ENCODE measurements at places on chromosomes 5 and 9.
A peak's percentile ranks its signal among the peaks of the same experiment; 100 is the strongest.

DNA sequence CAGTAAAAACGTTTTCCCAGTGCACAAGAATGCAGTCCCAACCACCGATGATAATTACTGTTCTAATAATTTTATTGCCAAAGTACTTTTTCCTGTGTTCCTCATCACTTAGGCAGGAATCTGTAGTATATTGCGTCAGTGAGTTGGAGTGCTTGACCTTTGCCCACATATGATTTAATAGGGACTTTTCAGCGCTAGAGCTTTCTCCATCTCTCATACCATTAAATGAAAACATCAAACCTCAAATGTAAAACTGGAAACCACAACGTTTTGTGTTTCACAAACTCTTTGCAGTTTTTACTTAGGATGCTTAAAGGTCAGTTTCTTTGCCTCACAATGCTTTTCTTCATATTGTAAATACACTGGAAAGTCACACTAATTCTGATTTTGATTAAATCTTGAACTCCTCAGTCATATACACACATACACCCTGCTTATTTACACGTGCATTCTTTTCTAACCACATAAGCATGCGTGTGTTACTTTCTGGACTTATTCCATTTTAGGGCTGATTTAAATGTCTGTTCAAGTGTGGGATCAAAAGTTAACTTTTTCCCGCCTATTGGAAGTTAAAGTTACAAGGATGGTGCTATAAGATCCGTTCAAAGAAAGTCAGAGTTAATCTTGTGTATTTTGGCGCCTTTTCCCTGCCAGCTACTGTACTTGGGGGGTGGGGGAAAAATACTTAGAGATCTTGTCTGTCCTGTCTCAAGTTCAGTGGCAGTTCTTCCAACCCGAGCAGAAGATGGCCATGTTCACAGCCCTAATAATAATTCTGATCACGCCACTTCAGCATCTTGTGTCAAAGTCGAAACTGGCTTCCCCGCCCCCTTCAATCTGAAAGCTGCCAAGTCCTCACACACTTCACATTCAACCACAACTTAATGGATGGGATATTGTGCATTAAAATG, 6.6 kb upstream of the NFIB start:
- no peak for DNase-seq

GRCh38 chr5:153756540-153756939, 266.1 kb downstream of the GRIA1 start:
- DNase-seq = no peak

- no peak for DNase-seq
These were observed 22.2 kb downstream of the CACNA1B start for GRCh38 chr9:137899551-137900360.

DNA sequence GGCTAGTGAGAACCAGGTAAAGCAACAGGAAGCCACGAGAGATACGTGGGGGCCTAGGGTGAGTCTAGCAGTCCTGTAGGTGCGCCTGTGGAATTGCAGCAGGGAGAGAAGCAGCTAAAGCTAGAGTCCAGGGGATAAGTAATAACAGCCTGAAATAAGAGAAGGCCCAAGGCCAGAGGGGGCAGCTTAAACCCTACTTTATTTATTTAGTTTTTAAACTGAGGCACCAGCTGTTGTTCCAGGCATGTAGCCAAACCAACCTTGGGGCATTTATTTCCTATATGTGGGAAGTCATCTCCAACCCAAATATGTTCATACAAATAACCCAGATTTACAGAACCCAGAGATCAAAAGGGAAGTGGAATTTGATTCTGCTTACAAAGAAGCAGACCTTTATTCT, 93.5 kb downstream of the GLDC start:
- no peak for DNase-seq

- peak; percentile 14 for DNase-seq
These were observed 25.9 kb upstream of the AP3B1 start for GRCh38 chr5:78320401-78320800.

- DNase-seq = no peak
These were observed 950 bp upstream of the FNBP1 start for GRCh38 chr9:130043654-130044623.

GRCh38 chr9:37927601-37928551, 23.9 kb upstream of the SLC25A51 start:
- DNase-seq = no peak

DNA sequence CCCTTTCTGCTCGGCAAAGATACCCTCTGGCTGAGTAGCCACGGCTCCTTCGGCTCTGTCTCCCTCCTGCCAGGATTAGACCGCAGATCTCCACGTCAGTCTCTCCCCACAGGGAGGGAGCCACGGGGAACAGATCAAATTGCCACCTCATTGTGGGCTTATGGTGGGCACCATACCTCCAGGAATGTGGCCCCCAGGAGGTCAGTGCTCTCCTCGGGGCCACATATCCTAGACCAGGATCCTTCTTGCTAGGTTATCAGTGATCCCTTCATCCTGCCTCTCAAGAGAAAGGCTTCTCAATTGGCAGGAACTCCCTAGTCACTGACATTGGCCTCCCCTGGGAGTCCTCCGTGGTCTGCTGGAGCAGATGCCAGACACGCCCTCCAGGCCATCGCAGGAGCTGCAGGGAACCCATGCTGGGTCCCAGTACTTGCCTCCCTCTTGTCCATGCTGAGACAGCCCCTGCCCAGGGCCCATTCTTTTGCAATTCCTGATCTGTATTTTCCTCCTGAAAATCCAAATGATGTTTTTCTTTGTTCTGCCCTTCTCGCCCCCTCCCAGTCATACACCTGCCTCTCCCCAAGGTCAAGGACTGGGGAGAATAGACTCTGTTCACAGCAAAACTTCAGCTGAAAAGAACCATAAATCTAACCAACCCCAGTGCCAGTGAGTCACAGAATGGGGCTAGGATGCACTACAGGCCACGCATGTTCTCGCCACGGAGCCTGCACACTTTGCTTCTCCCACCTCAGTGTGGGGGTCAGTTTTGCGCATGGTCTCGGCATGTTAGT, 31.6 kb upstream of the ENHO start:
- DNase-seq = no peak

DNA sequence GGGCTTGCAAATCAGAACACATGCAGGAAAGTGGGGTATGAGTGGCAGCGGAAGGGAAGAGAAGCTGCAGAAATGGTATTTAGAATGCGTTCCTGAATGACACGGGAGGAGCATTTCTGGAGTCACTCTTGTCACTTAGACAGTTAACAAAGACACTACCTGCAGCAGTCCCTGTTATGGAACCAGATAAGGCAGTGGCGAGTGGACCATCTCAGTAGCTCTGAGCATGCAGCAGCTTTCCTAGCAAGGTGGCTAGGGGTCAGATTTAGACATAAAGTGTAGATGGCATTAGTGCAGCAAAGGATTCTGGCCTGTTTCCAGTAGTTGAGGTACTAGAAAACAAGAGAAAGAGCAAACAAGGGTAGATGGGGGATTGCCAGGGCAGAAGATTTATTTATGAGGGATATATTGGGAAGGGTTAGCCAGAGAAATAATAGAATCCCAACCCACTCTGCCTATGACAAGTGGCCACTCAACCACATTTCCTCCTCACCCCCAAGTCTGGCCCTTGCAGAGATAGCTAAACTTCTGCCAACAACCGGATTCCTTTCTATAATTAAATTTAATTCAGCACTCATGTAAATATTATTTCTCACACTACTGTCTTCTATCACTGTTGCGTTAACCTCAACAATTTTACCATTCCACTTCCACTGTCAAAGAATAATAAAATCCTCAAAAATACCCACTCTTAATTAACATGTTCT, 201.6 kb downstream of the DCP2 start:
- no peak for DNase-seq

GRCh38 chr9:107008011-107008410, 145.0 kb downstream of the ZNF462 start:
- no peak for DNase-seq

- no peak for DNase-seq
These were observed 20.1 kb upstream of the TMEFF1 start for GRCh38 chr9:100452894-100453293.

DNA sequence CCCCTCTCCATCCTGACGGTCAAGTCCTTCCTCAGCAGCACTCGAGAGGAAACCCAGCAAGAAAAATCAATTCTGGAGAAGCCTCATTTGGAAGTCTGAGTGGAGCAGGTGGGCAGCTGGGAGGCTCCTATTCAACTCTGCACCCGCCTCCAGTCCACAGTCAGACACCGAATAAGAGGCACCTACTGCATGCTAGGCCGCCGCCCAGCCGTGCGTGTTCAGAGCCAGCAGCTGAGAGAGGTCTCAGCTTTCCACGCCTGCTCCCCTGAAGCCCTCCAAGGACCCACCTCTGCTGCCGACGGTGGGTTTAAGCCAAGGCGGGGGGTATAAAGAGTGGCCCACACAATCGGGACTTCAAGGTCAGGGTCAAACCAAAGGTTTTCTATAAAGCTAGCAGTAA, 41.9 kb downstream of the VAV2 start:
- no peak for DNase-seq
